ENCODE measurements at places on chromosomes 2 and 18.

GRCh38 chr2:55910077-55910476, 13.5 kb downstream of the EFEMP1 start:
- no peak for DNase-seq

- DNase-seq = no peak
Measured at GRCh38 chr2:98476192-98476868, 31.7 kb downstream of the INPP4A start.

DNA sequence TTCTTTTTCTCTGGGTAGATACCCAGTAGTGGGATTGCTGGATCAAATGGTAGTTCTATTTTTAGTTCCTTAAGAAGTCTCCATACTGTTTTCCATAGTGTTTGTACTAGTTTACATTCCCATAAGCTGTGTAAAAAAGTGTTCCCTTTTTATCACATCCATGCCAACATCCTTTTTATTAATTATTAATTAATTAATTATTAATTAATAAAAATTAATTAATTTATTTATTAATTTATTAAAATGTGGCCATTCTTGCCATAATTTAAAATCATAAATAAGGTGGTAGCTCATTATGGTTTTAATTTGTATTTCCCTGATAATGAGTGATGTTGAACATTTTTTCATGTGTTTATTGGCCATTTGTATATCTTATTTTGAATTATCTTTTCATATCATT, 234.3 kb upstream of the FBXO11 start:
- DNase-seq = no peak

GRCh38 chr2:70670626-70671025, 97.4 kb downstream of the ADD2 start:
- no peak for DNase-seq

- no peak for DNase-seq
Measured at GRCh38 chr2:17470855-17471641, 47.2 kb downstream of the RAD51AP2 start.

DNA sequence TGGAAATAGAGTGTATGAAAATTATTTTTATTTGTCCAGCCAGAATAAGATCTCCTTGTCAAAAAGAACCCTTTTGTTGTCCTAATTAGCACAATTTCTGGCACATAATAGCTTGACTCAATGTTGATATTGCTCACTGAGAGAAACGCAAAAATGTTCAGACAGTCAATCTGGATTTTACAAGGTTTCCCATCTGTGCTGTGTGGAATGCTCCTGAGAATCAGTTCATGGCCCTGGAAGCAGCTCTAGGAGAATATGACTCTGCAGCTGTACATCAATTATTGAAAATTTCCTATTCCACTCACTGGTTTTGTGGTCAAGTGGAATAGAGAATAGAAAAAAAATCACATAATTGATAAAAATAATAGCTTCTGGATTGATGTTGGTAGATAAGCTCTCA, 1582.9 kb upstream of the NXPH2 start:
- DNase-seq = no peak

- no peak for DNase-seq
Measured at GRCh38 chr2:232147440-232148077, 186.0 kb downstream of the DIS3L2 start.

DNA sequence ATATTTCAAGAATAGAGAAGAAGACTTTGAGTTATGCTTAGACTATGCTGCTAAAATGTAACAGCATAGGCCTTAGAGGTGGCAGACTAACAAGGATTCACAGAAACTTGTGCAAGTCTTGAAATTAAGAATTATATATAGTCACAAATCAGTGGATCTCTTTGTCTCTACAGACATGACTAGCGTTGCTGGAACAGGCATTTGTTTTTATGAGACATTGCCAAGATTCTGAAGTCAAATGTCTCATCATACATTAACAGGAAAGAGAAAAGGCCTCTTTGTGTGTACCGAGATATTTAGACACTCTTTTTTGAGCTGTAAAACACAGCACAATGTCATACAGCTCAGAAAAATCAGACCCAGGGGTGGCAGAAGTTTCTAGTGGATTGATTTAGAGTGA, 207.1 kb downstream of the TMX3 start:
- no peak for DNase-seq

DNA sequence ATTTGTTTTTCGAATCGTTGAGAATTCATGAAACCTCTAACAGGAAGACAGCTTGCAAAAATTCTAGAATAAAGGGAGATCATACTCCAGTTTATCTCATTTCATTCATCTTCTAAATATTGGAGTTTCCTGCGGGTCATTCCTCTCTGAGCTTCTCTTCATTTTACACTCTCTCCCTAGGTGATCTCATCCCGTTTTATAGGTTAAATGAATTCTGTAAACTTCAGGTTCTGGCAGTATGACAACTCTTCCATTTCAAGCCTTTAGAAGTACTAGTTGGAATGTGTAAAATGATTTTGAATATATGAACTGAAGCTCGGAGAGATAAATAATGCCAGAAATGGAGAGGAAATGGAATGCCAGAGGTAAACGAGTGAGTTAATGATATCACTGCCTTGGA, 312.4 kb downstream of the METTL4 start:
- DNase-seq = no peak

- no peak for DNase-seq
Measured at GRCh38 chr2:173681881-173682650, 283.1 kb downstream of the SP3 start.

GRCh38 chr2:128495996-128496547, 177.4 kb upstream of the HS6ST1 start:
- DNase-seq = no peak

- no peak for DNase-seq
Measured at GRCh38 chr2:126717928-126718327, 62.0 kb downstream of the GYPC start.

GRCh38 chr2:108458082-108458481, 9.1 kb downstream of the GCC2 start:
- no peak for DNase-seq

DNA sequence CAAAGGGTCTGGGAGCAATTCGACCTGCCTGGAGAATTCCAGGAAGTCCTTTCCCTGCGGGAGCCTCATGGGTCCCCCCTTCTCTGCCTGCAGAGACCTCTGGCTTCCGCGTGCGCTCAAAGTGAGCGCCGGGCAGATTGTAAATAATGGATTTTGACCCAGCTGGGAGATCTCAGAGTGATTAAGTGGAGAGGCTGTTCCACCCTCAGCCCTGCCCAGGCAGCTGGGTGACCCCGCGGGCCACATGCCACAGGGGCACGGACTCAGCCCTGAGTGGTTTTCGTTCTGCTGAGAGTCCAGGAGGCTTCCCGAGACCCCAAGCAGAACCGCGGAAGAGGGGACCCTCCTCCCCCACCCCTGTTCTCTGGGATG, 1.2 kb downstream of the KCNG2 start:
- no peak for DNase-seq

- no peak for DNase-seq
Measured at GRCh38 chr2:101771910-101772321, 74.4 kb downstream of the MAP4K4 start.

DNA sequence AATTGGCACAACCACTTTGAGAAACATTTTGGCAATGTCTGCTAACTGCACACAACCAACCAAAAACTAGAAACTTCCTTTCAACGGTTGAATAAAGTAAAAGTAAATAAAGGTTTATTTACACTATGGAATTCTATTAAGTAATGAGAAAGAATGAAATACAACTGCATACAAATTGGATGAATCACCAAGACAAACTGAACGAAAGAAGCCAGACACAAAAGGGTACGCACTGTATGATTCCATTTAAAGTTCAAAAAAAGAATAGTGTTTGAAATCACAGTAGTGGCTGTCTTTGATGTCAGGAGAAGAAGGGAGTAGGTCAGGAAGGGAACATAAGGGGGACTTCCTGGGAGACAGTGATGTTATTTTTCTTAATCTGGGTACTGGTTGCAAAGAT, 46.5 kb upstream of the SULT1C3 start:
- DNase-seq = no peak

- no peak for DNase-seq
Measured at GRCh38 chr2:106028192-106028591, 165.9 kb downstream of the UXS1 start.

DNA sequence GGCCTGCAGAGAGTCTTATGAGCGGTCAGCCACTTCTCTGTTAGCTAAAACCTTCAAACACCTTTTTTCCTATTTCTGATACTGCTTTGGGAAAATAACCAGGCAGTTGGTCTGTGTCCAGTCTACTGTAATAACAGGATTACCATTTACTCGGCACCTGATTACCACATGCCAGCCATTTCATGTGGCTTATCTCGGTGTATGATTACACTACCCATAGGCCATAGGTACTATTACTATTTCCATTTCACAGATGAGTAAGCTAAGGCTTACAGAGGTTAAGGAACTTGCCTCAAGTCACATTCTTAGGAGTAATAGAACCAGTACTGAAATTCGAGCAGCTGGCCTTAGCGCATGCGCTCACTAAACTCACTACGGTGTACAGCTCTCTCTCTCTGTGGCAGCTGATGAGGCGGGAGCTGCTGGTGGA, 147.2 kb upstream of the L3MBTL4 start:
- no peak for DNase-seq

GRCh38 chr2:12110074-12110473, 363.6 kb downstream of the LPIN1 start:
- DNase-seq = no peak

All from uterus (tissue), 4 donors.